Activated CD4-positive, alpha-beta T cell treated with anti-CD3 and anti-CD28 coated beads for 24 hours (primary cell): ENCODE measurements at places on chromosomes 12 and 14.

DNA sequence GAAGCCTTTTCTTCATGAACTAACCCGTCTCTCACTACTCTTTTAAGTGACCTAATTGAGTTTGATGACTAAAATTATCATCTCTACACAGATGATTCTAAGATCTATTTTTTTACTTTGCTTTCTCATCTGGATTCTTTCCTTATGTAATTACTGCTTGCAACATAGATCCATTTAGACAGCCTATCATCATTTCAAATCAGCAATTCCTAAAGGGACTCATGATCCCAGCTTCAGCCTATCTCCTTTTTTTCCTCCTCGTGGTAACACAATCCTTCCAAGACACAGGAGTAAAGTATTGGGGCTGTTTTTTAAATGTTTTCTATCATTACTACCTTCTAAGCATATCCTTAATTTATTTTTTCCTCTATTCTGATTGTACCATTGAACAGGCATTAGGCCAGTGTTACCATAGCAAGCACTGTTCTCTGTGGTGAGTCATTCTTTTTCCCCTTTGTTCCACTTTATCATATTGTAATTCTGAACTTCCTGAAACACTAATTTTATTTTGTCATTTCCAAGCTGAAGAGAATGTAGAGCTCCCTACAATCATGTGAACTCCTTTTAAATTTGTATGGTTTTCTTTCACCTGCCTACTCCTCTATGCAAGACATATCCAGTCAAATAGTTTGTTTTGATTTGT lies 190.4 kb upstream of the FAR2 start:
- DNase-seq = no peak

DNA sequence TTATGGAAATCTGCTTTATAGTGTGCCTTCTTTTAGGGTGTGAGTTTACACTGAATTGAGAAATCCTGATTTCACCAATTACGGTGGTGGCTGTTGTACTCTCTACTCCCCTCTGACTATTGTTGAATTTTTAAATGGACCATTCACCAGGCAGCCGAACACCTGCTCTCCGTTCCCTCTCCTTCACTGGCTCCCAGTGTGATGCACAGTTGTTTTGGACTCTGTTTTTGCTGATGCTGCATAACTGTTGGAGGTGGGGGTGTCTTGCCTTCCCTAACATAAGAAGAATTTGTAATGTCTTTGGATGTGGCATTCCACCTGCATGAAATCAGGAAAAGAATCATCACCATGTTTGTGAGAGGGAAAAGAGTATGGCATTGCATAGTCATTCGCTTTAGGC lies 341.2 kb downstream of the SNAPC1 start:
- DNase-seq = no peak

- DNase-seq = no peak
These were observed 14.7 kb upstream of the POC1B start for GRCh38 chr12:89540586-89540985.

DNA sequence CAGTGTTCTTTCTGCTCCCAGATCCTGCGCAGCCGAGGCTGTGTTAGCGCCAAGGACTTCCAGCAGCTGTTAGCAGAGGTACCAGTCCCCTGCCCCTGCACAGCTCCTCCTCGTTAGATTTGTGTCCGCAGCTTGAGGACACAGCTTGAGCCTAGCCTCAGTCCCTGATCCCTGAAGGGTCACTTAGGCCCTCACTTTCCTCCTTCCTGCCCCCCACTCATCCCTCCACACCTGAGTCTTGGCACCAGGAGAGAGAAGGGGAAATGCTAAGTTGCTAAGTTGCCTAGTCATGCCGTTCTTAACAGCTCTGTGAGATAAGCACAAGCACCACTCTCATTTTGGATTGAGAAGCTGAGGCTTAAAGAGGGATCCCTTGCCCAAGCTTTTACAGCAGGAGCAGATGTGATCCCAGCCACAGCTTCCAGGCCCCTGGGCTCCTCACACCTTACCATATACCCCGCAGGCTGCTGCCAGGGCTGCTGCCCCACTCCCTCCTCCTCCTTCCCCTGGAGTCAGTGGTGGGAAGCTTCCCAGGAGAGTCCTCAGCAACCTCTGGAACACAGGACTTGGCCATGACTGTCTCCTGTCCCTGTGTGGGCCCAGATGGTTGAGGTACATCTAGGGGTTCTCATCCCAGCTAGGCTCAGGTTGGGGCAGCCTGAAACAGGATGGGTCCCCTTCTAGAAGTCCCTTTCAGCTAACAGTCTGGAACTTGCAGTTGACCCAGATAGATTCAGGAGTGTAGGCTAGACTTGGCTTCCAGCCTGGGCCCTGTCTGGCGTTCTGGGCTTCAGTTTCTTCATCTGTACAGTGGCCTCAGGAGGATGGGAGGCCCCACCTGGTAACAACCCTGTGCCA lies 975 bp downstream of the OGFOD2 start:
- no peak for DNase-seq

- no peak for DNase-seq
These were observed 448.7 kb upstream of the FBXO33 start for GRCh38 chr14:39880965-39881364.

DNA sequence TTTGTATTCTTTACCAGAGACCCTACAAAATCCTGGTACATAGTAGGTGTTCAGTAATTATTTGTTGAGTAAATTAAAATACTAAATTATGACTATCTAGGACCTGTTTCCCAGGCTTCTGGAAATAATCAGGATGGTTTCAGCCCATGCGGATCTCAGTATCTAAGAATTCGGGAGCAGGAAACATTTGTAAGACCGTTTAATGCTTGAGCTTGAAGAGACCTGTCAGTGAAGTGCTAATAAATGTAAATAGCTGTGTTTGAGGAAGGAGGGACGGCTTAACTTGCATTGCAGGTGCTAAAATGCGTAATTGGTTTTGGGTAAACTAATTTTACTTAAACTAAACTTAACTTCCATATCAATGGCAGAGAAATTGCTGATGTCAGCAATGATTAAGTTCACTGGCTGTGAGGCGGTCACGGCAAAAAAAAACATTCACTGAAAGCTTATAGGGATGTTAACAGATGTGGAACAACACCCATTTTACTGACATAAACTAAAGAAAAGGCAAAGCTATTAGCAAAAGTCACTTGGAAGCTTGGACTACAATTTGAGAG lies 28.6 kb upstream of the AEBP2 start:
- DNase-seq = no peak

- DNase-seq = no peak
These were observed 17.0 kb downstream of the ATP2B1 start for GRCh38 chr12:89691659-89692058.

- DNase-seq = no peak
These were observed 50.9 kb upstream of the STON2 start for GRCh38 chr14:81450976-81451375.

GRCh38 chr12:93585247-93585646 lies 12.8 kb downstream of the SOCS2 start:
- DNase-seq = no peak

DNA sequence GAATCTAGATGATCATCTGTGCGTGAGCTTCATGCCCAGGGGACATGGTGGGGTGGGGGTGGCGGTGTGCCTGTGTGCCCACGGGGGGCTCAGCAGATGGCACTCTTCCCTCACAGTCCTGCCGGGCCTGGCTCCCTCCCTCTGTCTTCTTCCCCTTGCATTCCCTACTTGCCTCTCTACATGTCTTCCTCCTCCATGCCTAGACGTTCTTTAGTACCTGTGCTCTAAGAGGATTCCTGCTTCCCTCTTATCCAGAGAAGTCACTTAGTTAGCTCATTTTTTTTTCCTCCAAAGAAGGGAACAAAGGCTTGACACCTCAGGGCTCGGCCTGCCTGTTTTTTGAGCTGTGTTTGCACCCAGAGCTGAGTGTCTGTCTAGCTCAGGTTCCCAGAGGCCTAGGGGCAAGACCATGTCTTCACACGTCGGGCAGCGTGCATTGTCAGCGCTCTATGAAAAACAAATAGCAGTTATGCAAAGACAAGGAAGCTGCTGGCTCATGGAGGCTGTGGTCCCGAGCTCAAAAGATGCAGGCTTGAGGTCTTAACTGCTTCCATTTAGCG lies 48.8 kb downstream of the NINJ2 start:
- peak; percentile 19 for DNase-seq

DNA sequence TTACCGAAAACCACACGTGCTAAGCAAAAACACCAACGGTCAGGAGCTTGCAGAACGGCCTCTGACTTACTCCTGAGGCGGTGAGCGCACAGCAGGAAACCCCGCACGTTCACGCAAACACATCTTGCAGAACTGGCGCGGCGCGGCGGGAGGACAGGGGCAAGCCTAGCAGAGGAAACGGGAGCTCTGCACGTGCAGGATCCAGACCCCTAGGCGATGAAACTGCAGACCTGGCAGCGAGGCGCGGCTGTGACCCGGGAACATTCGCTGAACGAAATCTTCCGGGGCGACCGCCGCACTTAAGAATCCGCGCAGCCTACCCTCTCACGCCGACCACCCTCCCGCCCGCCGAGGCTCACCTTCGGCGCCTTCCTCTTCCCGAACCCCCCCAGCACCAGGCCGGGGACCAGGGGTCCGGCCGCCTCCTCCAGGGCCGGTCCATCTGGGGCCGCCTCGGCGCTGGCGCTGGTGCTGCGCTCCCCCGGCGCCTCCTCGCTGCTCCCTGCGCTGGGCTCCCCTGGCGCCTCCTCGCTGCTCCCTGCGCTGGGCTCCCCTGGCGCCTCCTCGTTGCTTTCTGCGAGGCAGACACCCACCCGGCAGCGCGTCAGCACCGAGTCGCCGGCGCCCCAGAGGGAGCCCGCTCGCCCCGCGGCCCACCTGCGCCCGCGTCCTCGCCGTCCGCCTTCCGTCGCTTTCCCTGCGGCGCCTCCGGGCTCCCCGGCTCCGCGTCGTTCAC lies 615 bp downstream of the DDX51 start:
- no peak for DNase-seq

GRCh38 chr12:128266541-128267130 lies 334 bp upstream of the TMEM132C start:
- no peak for DNase-seq

DNA sequence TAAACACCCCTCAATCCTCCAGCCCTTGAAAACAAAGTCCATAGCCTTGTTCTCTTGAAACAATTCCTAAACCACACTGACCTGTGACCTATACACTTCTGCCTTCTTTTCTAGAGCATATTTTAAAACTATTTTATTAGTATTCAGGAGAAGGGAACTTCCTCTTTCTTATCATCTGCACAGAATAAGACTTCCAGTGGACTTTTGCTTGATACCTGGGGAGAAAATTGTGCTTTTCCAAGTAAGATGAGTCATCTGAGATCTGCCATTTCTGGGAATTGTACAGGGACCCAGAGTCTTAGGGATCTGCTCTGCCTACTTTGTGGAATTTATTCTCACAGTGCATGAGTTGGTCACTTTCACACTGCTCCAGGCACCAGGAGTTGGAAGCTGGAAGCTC lies 10.5 kb upstream of the WNT5B start:
- no peak for DNase-seq

DNA sequence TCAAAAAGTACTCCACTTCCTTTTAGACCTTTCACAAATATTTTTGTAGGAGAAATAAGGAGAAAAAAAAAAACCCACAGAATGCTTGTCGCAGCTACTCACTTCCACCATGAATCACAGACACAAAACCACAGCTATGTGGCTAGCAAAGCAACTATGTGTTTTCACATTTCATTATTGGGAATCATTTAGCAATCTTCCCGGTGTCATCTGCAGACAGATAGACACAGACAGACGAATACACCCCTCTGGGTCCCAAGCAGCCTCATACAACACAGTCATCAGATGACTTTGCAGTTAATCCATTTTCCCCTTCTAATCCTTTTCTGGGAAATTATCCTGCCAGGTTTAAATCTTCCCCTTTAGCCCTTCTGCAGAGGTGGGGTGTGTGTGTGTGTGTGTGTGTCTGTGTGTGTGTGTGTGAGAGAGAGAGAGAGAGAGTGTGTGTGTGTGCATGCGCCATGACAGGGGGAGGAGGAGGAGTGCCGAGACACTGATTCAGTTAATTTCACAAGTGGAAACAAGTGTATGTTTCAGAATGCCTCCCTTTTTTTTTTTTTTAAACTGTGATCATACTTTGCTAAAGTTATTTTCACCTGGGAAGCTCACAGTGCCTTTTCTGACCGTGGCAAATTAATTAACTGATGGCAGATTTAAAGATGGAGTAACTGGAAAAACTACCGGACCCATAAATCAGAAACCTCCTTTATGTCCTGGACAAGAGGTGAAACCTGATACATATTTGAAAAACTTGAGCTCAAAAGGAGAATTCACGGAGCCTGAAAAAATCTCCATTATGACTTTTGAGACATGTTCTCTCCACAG lies 39.9 kb downstream of the LTBP2 start:
- DNase-seq = no peak

DNA sequence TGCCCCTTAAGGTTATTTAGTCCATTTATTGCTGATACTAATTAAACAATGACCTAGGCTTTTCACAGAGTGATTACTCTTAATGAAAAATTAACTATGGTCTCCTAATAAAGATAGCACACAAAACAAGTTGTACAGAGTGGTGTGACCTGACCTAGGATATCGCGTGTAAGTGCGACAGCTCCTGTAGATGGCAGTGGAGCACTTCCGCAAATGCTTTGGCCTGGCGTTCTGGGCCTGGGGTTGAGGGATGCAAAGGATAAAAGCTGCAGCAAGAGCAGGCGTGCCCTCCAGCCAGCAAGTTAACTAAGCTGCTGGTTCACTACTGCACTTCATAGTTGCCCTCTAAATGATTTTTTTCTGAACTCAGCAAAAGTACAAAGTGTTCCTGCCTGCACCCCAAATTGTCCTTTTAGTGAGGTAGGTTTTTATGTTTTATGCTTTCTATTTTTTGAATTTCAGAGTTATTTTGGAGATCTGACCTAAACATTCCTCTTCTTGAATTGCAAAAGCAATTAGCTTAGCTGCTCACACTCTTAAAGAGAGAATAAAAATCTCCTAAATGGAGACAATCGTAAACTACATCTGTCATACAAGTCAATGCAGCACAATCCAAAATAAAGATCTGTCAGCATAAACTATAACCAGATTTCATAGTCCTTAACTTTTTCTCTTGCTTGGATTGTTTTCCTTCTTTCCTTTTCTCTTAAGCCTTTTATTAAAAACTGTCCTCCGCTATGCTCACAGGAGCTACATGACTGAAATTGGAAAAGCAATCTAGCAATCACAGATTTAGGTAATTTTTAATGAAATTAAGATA lies 379.6 kb downstream of the LRIG3 start:
- peak; percentile 5 for DNase-seq

GRCh38 chr12:52053536-52054209 lies 2.4 kb downstream of the NR4A1 start:
- DNase-seq = no peak

- DNase-seq = no peak
These were observed 414.1 kb downstream of the KCNH5 start for GRCh38 chr14:62631176-62631575.

DNA sequence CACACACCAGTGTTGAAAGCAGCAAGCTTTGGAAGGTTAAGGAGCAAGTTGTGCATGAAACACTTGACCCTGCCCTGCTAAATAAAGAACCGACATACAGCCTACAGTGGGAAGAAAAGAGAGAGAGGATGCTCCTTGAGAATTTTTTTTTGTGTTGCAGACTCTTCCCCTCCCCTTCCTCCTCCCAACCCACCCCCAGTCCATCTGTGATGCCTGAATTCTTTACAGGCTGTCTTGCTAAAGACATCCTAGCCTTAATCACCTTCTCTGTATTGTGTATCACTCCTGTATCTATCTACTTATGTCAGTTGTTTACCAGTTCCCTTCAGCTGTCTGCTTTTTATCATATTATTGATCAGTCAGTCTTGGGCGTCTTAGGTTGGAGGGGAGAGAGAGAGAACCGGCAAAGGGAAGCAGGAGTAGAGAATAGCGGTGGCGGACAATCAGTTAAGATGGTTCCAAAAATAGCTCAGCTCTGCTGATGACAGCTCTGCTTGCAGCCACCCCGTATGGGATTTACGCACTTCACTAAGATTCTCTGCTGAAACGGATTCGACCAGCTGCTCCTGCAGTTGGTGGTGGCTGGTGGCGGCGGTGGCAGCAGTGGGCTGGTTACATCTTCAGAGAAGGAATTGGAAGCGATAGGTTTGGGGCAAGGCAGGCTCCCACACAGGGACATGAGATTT lies 664.7 kb downstream of the NRXN3 start:
- DNase-seq = no peak
